ENCODE measurements at places on chromosomes 4 and X.
A peak's percentile ranks its signal among the peaks of the same experiment; 100 is the strongest.

- DNase-seq, result no peak
Measured at GRCh38 chr4:144583658-144584057, 62.3 kb upstream of the HHIP start.

GRCh38 chrX:132114607-132115006 lies 13.2 kb downstream of the FRMD7 start:
- no peak for DNase-seq

- no peak for DNase-seq
Measured at GRCh38 chrX:119374736-119375135, 24.4 kb upstream of the SLC25A43 start.

GRCh38 chr4:12672303-12672702 lies 811.8 kb downstream of the RAB28 start:
- no peak for DNase-seq

DNA sequence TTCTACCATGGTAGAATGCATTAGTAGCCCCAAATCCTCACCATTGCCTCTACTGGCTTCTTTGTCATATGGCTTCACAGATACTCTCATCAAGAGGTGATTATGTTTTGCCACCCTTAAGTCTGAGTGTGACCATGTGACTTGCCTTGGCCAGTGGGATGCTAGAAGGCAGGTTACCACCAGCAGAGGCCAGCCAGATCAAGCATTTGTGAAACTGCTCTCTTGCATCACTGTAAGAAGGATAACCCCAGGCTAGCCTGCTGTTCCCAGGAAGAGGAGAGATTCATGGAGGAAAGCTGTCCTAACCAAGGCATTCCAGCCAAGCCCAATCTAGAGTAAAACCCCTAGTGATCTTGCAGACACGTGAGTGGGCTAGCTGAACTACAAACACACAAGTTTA lies 46.8 kb downstream of the USP46 start:
- no peak for DNase-seq

DNA sequence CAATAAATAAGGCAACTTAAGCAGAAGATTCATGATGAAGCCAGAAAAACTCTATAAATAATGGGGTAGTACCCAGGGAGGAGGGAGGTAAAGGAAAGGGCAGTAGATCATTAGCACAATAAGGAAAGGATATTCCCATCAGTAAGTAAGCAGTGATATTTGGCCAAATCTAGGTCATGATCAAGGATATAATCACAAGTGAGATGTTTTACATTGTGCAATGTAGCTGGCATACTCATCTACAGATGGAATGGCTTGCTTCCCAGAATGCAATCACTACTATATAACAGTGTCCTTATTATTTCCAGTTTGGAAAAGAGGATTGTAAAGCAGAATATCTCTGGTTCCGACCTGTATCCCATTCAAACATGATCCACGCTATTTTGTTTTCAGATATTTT lies 483.4 kb downstream of the RPA4 start:
- DNase-seq, result no peak

DNA sequence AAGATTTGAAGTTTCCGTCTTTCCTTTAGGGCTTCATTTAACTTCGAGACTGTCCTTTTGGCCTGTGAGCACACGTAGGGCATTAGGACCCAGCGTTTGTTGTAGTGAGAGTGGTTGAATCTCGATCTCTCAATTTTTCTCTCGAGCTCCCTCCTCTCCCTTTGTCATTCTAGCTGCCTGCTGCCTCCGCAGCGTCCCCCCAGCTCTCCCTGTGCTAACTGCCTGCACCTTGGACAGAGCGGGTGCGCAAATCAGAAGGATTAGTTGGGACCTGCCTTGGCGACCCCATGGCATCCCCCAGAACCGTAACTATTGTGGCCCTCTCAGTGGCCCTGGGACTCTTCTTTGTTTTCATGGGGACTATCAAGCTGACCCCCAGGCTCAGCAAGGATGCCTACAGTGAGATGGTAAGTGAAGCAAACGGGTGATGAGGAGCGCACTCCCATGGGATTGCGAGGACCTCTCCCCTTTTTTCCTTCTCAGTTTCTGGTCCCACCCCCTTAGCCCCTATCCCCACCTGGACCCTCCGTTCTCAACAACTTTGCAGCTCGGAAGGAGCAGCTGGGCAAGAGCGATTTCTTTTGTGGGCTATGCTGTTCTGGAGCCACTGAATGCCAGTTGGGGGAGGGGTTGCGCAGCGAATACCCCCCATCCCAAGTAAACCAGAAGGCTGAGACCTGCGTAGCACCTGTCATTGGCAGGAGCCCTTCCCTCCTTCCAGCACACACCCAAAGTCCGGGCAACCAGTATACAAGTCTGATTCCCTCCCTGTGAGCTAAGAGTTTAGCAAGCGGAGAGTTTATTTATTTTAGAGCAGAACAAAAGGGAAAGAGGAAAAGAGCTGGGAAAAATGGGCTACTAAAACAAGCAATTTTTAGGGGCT lies at the start of gene TMEM35A:
TSS of gene TMEM35A (plus strand) at position 164 of the 883 bp plus-strand sequence. CDS start at position 288, 124 bp downstream.
- no peak for DNase-seq

DNA sequence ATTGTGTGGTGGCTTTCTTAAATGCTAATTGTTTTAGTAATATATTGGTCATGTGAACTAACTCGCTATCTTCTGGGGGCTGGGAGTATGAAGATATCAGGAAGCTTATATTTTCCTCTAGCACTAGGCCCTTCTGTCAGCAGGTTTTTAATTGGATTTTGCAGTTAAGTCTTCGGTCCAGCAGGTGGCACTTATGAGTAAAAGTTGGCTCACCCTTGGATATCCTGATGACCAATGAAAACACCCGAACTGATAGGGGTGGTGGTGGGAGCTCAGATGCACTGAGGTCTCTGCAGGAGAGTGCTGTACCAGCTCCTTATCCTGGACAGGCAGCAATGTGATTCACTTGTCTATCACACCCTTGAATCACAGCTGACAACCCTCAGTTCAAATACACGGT lies 1365.8 kb upstream of the DIAPH2 start:
- DNase-seq, result no peak

DNA sequence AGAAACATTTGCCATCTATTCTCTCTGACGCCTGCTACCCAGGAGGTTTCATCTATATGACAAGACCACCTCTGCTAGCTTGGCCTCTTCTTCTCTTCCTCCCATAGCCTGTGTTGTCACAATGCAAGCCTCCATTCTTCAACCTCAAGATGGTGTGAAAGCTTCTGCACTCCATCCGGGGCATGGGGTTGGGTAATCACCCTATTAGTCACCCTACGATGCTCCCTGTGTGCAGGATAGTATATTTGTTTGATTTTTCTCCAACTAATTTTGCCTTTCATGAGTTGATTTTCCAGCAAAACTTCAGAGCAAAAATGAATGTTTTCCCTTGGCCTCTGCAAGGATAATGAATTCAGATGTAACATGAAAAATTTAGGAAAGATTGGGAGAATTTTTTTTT lies 128.0 kb upstream of the STS start:
- DNase-seq, result no peak

- no peak for DNase-seq
Measured at GRCh38 chr4:8615921-8616787, 23.6 kb downstream of the CPZ start.

DNA sequence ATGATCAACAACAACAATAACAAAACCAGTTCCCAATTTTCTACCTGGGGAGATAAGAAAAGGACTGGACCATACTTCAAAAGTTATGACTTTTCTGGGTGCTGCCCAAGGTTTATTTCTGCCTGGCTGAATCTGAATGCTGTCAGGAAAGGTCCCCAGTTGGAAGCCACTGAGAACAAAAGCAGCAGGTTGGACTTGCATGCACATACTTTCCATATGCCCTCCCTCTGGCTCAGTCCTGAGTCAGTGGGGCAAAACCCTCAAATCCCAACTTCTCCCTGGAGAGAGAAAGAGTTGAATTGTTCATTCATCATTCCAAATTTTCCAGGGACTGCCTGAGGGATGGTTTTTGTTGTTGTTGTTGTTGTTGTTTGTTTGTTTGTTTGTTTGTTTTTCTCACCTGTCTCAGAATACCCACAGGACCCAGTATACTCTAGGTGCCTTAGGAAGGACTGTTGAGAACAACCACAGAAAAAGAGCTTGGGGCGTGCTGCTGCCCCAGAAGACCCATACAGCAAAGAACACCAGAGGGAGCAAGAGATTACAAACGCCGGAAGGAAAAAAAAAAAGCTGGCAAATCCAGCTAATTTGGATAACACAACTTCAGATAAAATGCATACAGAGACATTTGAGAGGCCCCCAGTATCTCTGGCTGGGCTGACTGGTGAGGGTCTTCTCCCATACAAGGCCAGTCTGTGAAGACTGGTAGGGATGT lies 138.9 kb upstream of the INPP4B start:
- no peak for DNase-seq

DNA sequence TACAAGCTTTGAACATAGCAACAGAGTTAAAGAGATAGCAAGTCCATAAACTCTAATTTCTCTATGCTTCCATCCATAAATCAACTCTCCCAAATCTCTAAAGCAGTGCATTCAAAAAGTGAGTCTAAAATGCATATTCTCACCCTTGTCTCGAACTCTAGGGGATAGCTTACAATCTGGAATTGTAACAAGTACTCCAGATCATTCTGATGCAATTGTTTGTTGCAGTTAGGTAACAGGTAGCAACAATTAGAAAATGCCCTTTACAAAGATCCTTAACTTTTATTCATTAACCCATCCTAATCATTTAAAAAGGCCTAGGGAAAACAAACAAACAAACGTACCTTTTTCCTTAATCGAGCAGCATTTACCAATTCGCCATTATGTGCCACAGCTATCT lies 18.9 kb upstream of the AASDH start:
- no peak for DNase-seq

GRCh38 chr4:91838181-91838861 lies 465.4 kb upstream of the GRID2 start:
- DNase-seq, result no peak

DNA sequence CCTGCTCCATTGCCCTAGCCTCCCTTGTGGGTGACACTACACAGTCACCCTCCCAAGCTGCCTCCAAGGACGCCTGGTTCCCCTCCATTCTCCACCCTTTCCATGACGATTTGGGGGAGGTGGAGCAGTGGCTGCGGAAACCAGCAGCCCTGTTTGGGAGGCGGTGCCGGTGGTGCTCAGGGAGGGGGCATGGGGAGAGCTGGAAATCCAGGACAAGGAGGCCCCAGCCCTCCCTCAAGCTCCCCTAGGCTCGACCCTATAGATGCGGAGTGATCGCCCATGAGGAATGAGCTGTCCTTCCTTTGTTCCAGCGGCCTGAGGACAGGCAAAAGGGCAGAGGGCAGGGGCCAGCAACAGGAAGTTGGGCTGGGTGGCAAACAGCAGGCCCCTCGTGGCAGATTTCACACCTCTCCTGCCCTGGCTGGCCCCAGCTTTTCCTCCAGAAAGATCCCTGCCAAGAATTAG lies 3.6 kb upstream of the RENBP start:
- DNase-seq, result no peak

DNA sequence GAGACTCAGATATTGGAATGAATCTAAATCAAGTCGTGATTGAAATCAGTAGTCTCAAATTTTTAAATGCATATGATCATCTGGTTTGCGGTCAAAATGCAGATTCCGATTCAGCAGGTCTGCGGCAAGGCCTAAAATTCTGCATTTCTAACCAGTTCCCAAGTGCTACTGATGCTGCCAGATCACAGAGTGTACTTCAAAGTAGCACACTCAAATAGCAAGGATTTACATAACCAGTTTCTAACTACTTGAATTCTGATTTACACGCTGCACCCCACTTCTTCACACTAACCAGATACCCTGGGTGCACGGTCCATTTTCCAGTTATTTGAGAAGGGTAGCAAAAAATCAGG lies 752 bp downstream of the MBTPS2 start:
- no peak for DNase-seq

- peak; percentile 86 for DNase-seq
Measured at GRCh38 chr4:54657185-54657550, 589 bp upstream of the KIT start.

GRCh38 chr4:87575408-87575807 lies 32.9 kb upstream of the DSPP start:
- no peak for DNase-seq

DNA sequence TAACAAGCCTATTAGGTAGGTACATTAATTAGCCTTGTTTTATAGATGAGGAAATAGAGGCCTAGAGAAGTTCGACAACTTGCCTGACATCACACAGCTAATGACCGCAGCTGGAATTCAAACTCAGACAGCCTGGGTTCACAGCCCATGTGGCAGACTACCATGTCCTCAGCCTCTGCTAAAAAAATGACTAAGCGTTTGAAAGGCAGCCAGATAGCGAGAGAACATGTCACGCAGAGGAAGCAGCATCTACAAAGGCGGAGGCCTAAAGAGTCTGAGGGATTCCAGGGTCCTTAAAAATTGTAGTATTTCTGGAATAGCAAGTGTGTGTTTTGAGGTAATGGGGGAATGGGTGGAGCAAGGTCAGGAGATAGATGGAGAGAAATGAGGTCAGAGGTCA lies 33.2 kb upstream of the BMP15 start:
- DNase-seq, result no peak

DNA sequence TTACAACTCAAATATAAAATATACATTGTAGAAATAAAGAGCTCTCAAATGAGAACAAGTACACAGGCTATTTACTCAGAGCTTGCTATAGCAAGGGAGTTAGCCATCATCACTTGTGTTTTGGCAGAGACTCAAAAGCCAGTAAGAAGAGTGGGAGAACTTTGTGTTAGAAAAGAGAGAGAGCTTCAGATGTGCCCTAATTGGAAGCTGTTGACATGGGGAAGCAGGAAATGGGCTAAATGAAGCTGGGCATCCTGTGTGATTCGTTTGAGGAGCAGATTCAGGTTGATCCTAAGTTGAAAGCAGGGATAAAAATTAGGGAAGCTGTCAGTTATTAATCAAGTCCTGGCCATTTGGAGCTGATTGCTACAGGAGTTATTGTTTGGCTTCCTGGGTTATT lies 207.4 kb upstream of the MAOA start:
- DNase-seq, result no peak

- DNase-seq, result peak; percentile 35
Measured at GRCh38 chrX:103607364-103608305, at the start of gene TCEAL3. Gene TCEAL3 (plus strand): TSS chrX:103607963. CDS start chrX:103609065, 1,102 bp downstream.

DNA sequence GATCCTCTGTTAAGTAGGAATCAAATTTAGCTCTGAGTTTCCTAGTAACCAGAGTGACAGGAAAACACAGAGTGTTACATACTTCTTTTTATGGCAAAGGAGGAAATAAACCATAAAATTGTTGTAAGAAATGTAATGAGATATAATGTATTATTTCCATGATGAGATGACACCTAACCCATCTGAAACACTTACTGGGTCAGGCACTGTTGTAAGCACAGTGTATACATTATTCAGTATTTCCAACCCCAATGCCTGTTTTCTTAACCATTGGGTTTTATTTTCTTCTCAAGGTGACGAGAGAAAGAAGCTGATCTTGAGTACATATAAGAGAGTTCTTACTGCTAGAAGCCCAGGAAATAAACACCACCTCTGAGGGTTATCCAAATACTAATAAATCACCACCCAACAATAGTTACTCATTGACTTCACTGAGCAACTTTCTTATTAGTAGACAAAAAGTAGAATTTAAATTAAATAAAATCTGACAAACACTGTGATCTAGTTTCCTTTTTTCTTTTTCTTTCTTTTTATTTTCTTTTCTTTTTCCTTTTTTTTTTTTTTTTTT lies 4.2 kb upstream of the ENAM start:
- DNase-seq, result no peak

DNA sequence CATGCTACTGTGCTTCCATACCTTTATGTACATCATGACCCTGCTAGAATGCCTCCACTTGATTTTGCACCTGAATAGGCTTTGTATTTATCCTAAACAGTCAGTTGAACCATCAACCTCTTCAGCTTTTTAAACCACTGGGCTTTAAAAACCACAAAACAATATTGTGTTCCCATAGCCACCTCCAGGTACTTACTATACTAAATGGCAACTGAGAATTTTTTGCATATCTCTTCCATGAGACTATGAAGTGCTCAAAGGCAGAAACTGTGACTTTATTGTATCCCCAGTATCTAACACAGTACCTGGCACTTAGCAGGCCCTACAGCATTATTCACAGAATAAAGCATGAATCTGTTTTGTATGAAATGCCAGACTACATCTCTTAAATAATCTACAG lies 39.7 kb downstream of the ANAPC10 start:
- no peak for DNase-seq

All from NCI-H774 (cell line).